ENCODE measurements at places on chromosomes 7 and 10.

DNA sequence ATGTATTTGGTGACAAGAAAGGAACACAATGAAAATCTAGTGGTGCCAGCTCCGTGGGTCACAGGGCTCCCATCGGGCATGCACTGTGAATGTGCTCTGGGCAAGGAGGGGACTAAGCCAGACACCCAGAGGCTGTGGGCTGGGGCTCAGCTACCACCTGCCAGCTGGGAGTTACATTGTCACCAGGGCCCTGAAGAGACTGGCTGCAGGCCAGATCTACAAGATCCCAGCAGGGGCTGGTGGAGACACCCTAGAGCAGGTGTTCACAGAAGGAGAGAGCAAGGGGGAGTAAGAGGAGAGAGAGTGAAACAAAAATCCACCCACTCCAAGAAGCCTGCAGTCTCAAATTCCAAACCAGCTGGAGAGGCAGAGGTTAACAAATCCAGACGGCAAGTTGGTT, 116.6 kb upstream of the ADCY1 start:
- no peak for DNase-seq

- DNase-seq: no peak
These were observed 92.8 kb upstream of the PAX2 start for GRCh38 chr10:100652406-100653135.

GRCh38 chr7:127927348-127927696, 103.9 kb downstream of the LRRC4 start:
- no peak for DNase-seq

DNA sequence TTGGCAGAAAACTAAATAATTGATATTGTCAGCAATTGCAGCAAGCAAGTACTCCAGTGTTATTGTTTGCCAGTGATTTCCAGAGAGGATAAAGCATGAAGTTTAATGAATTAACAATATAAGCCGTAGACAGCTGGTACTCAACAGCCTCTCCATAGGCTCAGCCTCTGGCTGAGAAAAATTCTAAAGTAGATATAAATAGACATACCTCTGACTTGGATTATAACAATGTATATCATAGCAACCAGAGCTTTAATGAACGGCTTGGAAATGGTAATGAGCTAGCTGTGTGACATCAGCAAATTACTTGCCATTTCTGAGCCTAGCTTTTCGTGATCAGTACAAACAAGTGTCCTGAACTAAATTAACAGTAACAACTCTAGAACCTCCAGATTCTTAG, 1055.4 kb upstream of the AUTS2 start:
- no peak for DNase-seq

DNA sequence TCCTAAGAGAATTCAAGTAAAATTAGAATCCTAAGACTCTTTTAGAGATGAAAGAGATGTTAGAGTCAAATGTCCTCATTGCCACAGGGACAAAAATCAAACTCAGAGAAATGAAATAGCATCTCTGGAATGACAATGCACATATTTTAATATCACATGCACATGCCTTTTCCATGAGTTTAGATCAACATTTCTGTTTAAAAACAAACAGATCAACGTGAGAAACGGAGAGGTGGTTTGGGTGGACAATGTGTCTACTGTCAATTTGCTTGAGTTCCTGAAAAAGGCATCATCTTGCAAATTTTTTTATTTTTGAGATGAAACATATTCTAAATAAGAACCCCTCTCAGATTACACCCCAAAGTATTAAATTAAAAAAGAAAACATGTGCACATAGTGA, 130.0 kb downstream of the CHRM2 start:
- no peak for DNase-seq

DNA sequence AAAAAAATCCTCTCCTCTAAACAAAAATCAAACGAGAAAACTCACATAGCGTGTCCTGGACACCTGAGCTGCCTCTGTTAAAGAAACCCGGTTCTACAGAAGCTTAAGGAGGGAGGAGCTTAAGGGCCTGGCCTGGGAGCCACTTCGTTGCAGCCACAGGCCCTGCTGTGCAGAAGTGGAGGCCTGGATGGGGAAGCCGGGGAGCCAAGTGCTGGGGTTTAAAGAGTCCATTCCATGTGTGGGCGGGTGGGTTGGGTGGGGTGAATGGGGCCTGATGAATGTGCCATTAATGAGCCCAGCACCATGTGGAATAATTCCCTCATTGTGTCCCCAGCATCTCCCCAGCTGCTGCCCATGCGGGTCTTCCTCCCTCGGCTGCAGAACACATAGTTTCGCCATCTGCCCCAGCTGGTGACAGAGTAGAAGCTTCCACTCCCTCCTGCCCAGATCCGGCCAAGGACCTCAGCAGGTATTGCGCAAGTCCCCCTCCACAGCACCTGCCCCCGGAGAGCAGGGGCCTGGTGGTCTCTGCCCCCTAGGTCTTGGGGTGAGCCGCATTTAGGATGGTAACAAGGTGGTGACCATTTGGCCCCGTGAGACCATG, 127.8 kb upstream of the BTBD16 start:
- DNase-seq: no peak
